Activated naive CD4-positive, alpha-beta T cell (primary cell): ENCODE measurements at places on chromosomes 5 and 9.

DNA sequence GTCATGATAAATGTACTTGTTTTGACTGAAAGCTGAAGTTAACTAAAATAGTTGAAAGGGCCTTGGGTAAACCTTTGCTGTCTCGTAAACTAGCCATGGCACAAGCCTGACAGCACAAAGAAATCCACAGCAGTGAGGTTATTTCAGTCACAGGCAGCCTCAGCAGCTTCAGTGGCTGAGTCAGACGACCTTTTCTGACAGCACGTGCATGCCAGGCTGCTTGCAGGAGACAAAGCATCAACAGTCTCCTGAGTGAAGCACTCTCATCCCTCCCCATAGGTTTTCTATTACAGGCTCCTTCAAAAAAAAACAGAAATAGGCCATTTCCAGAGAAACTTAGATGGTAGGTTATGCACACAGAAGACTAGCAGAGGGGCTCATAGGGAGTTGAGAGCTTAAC is 34.6 kb downstream of the OXCT1 start:
- no peak for DNase-seq

DNA sequence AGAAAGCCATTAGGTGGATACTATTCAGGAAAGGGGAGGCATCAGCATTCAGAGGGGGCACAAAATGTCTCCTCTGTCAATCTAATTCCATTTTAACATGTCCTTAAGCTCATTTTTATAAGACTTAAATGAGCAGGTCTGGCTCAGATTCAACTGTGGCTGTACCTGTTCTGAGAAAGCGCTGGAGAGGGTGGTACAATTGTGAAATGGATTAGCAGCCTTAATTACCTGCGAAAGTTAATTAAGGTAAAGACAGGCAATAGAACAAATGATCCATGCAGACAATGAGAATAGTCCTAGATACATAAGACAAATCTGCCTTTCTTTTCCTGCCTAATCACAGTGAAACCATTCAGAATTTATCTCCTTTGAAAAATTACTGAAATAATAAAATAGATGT is 96.2 kb downstream of the TAF11L14 start:
- no peak for DNase-seq

- DNase-seq: no peak
Observed at GRCh38 chr5:13003457-13003856, 941.0 kb downstream of the DNAH5 start.

DNA sequence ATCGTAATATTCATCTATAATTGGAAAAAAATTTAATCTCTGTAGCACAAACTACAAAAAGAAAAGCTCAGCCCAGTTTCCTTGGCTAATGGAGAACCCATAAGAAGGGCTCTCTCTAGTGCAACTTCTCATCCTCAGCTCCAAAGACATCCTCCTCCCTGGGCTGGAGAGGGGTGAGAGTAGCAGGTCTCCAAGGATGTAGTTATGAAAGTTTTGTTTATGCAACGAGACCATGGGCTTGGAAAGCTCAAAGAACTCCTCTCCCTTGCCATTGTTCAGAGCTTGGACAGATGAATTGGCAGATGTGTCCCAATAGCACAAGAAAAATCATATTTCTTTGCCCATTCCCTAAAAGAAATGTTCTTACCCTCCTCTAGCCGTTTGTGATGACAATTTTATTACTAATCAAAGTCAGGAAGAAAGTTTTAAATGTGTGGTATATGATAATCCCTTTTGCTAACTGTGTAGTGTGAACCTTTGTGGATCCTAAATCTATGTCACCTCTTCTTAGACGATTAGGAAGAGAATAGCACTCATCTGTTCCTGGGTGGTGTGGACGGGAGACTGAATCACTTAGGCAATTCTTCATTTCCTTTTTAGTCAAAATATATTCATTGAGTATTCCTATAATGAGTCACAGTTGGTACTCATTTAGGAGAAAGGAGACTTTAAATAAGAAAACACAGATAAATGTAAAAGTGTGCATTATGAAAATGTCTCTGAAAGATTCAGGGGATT is 52.2 kb downstream of the GARNL3 start:
- DNase-seq: no peak

DNA sequence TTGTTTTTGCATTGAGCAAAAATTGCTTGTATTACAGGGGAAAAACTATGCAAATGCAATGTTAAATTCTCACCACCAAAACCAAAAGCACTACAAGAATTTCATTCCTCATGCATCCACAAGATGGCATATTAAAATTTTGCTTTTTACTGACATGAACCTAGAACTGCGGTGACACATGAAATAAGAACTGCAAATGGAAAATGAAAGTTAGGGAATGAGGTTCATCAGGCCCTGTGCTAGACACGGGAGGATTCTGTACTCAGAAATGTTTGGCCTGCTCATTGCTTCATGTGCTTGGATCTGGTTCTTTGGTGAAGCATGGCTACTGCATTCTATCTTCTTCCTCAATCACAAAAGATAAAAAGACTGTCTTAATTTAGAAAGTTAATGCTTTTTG is 9.1 kb upstream of the RFK start:
- DNase-seq: no peak

DNA sequence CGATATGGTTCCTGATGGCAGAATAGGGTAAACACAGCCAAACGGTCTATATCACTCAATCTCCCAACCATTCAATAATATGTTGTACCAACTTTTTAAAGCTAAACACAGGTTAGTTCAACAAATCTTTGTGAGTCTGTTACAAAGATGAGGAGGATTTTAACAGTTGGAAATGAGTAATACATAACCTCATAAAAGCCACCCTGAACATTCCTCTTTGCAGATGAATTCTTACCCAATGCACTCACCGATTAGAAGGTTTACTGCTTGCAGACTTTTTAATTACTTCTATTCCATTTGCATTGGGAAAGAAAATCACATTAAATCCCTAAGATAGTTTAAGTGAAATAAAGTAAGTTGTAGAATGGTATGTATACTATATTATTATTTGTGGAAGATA is 23.3 kb upstream of the TRMT10B start:
- DNase-seq: no peak

DNA sequence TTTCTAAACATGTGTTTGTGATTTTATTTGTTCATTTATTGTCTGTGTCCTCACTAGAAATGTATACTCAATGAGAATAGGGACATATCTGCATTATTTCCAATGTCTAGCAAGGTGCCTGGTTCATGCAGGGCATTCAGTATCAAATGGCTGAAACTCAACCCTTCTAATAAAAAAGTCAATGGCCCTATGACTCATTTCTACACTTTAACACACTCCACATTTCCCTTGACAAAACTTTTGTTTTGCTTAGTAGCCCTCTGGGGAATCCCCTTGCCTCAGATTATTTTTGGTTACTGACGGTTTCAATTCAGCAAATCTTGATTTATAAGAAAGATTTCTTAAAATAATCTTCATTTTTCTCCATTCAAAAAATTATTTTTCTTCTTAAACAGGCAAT is 206.0 kb upstream of the DMRTA1 start:
- DNase-seq: no peak

- no peak for DNase-seq
Observed at GRCh38 chr9:85927076-85927475, 13.9 kb upstream of the NAA35 start.

DNA sequence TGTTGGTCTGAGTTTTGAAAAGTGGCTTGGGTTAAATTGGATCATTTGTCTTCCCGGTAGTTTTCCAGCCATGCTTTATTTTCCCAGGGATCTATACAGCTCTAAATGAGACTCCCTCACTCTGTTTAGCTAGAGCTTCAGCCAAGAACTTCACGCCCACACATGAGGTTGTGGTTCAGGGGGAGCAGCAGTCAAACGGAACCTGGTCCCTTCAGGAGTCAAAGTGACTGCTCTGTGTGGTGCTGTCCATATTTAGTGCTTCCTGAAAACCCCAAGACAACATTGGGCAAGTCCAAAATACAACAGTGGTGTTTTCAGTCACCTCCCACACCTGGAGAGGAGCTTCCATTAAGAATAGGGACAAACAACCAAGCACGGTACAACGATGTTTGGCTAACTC is 90.5 kb downstream of the ANKH start:
- DNase-seq: no peak

- DNase-seq: no peak
Observed at GRCh38 chr5:34020726-34021125, 12.9 kb upstream of the AMACR start.

DNA sequence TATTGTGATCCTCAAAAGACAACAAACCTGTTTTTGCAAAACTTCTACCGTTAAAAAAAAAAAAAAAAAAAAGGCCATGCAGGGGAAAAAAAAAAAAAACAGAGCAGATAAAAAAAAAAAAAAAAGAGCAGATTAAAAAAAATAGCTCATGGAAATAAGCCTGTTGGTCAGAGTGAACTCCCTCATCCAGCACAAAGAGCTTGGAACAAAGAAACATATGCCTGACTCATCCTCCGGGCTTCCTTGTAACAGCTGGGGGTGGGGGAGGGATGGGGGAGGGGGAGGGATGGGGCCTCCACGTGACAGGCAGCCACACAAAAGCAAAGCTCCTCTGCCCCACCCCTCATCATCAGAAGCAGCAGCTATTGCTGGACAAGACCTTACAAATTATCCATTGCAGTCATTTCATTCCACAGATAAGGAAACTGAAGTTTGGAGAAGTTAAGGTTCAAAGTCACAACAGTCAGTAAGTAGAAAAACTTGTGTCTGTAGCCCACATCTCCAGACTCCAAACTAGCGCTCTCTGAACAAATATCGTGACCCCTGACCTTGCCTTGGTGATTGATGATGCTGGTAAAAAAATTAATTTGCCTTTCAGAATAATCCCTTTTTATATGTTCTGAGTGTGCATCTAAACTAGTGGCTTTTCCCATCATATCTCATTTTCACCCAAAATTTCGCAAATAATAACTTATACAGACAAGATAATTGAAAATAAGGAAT is 38.9 kb downstream of the SLC35D2 start:
- no peak for DNase-seq

- DNase-seq: no peak
Observed at GRCh38 chr5:84696651-84697050, 312.0 kb upstream of the EDIL3 start.

DNA sequence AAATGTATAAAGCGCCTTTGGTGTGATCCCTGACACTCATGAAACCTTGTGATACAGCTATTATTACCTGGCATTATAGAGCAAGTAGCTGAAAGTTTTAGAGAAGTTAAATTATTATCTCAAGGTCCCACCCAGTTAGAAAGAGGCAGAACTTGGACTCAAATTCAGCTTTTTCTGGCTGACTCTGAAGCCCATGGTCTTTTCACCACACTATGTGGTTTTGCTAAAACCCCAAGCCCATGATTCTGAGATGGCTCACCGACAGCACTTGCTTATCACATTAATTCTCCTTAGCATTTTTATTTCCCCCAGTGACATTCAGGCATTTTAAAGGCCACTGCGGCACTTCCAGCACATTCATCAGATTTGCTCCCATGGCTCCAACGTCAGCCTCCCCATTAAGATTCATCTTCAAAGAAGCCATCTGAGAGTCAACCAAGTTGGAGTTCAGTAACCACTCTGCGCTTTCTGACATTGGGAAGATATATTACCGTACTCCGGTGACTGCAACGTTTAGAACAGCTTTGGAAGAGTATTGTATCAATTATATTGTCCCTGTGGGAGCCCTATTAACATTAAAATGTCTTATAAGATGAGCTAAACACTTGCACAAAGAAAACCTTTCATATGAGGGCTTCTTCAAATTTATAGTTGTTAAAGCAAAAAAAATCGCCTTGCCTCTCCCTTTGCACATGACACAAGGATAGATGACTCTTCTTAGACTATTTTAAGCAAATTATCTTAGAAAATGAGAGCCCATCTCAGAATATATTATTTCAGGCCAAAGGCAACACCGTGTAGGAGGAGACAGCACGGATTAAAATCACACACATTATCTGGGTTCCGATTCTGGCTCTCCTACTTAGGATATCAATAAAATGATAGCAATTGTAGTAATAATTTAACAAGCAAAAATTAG is 638.1 kb downstream of the ACTL7B start:
- DNase-seq: no peak
